ENCODE measurements at places on chromosomes 7 and 10.

DNA sequence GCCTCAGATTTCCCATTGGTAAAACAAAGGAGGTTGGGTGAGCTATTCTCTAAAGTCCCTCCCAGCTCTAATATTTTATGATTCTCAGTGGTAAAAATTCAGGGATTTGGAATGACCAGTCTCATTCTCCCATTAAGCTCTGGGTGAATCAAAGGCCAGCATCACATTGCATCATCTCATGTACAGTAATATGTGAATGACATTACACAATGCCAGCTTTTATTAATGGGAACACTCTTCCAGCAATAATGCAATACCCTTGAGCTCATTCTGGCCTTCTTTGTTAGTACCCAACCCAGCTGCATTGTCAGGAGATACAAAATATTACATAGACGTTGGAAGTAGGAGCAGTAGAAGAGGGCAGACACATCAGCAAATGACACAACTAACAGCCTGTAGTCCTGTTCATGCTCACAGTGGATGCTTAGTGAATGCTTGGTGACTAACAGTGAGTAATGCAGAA lies 100.0 kb upstream of the EGR2 start:
- no peak for DNase-seq

GRCh38 chr10:49287689-49288340 lies 11.2 kb upstream of the C10orf71 start:
- no peak for DNase-seq

DNA sequence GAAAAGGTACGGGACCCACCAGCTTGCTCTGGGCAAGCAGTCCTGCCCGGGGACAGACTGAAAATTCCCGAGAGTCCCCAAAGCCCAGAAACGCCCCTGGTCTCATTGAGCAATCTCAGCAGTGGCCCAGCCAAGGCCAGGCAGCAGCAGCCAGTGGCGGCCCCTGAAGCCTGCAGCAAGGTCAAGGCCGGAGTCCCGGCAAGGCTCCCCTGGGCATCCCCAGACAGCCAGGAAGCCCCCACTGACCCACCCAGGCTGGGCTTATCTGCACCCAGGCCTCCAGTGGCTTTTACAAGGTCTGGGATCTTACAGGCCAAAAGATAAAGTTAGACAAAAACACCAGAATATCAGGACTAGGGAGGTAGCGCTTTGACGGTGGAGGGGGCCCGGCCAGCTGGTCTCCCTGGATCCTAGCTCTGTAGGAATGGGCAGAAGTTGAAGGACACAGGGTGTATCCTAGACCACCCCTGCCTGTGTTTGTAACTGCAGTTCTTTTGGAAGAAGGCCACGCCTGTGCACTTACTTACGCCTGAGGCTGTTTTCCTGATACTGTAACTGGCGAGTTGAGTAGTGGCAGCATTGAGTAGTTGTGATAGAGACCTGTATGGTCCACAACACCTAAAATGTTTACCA lies 130.5 kb upstream of the NPS start:
- DNase-seq, result no peak

DNA sequence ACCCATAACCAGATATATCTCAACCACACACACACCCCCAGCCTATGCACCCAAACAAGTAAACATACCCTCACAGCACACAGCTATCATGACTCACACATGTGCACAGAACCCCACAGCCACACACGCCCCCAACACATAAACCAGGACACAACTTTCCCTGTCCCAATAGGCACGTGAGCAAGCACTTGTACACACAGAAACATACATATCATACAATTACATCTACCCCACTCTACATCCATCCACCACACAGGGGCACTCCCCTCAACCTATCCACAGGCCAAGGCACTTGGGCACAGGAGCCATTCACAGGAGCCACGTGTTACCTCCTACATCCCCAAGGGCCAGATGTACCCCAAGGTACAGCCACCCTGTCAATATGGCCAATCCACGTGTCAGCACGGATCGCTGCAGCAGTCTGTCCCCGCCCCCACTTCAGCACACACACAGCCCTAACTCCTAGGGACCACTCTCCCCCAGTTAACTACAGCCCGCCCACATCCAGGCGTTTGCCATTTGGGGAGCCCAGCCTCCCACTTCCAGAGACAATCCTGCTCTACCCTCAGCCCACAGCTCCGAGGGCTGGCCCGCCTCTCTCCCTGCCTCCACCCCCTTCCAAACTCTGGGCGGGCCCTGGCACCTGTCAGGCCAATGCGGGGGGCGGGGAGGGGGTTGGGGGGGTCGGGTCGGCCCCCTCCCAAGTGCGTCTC lies 163.5 kb downstream of the SH3PXD2A start:
- peak; percentile 56 for DNase-seq

GRCh38 chr7:138814816-138815332 lies 16.9 kb upstream of the ATP6V0A4 start:
- no peak for DNase-seq

DNA sequence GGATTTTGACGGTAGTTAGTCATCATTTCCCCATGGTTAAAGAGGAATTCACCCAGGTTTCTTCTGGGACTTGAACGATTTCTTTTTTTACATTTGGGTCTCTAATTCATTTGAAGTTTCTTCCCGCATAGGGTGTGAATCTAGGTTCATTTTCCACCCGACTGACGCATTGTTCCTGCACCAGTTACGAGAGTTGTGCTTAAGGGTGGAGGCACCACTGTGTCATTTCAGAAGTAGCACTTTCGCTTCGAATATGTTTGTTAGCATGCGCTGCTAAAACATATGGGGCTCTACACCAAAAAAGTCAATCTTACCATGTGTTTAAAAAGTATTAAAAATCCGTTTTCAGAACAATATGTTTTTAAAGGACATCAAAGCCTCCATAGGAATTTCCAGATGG lies 140.3 kb downstream of the VIPR2 start:
- no peak for DNase-seq

DNA sequence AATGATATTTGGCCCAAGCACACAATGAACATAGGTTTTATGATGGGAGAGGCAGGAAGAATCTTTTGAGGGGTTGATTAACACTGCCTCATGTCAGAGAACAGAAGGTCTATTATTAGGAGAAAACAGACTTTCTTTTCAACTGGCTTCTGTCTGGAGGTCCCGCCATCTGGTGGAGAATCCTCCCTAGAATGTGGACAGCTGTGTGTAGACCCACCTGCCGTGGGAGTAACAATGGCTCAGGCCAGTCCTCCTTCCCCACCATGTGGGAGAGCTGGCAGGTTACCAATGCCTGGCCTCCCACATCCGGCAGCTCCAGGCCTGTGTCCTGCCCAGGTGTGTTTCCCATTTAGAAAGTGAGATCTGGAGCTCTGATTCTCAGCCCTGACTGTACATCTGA lies 70.4 kb upstream of the AOAH start:
- DNase-seq, result no peak

- no peak for DNase-seq
Measured at GRCh38 chr10:3745521-3745920, 39.5 kb downstream of the KLF6 start.

DNA sequence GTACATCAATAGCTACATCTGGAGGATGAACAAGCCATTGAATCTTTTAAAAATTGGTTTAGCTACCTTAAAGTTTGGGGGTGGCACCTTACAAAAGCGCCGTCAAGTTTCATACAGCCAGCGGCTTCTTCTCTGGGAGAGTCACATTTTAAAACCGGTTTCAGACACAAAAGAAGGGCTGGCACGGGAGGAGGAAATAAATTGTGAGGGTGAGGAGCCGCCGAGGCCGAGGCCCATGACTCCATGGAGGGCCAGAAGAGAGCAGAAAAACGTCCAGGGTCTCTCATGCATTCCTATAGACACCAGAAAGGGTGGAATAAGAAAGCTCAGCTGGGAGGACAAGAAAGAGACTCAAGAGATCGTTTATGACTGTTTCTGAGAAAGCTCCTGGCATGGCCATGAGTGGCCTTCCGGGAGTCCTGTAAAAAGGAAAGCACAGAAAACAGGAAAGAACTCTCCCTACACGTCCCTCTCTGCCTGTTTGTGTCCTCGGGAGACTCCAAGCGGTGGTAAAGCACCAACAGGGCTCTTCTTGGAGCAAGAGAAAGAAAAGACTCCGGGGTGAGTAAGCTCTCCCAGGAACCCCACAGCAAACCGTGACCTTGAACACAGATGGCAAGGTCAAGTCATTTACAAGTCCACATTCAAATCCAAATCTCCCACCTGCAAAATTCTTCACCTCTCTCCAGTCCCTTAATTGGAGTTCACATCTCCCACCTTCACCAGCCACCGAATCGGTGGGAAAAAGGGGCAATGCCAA lies 1.8 kb downstream of the FRAT2 start:
- peak; percentile 32 for DNase-seq

- DNase-seq, result no peak
Measured at GRCh38 chr10:27605318-27605717, 101.2 kb downstream of the RAB18 start.

DNA sequence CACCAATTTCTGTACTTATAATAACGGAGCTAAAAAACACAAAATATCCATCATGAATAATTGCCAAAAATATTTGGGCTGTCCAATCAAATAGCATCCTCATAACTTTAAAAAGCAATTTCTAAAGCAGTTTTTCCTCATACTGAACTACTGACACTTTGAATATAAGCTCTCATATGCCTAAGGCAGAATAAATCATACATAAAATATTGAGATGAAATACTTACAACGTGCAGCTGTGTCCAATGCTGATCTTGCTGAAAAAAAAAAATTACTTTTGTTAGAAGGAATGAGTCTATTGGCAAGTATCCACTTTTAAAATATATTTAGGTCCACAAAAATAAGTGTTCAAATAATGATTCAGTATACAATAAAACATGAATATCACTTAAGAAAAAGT lies 24.2 kb downstream of the FAM3C start:
- peak; percentile 25 for DNase-seq

DNA sequence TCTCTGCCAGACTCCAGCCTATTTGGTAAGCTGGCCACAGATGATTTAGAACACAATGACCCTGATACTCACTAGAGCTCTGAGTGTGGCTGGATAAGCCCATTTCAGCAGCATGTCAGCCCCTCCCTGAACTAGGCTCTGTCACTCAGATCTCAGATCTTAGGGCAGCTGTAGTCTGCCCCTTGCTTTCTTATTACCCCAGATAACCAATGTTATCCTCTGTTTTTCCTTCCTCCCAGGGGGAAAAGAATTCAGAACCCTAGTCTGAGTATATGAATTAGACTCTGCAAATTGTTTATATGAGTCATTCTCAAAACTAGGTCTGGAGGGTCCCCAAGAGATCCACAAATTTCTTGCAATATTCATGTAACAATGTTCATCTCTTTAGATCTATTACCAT lies 286.2 kb downstream of the KCNMA1 start:
- DNase-seq, result no peak

- DNase-seq, result no peak
Measured at GRCh38 chr7:101486433-101487104, 123.9 kb downstream of the COL26A1 start.

- no peak for DNase-seq
Measured at GRCh38 chr10:127947211-127947610, 40.3 kb downstream of the PTPRE start.

DNA sequence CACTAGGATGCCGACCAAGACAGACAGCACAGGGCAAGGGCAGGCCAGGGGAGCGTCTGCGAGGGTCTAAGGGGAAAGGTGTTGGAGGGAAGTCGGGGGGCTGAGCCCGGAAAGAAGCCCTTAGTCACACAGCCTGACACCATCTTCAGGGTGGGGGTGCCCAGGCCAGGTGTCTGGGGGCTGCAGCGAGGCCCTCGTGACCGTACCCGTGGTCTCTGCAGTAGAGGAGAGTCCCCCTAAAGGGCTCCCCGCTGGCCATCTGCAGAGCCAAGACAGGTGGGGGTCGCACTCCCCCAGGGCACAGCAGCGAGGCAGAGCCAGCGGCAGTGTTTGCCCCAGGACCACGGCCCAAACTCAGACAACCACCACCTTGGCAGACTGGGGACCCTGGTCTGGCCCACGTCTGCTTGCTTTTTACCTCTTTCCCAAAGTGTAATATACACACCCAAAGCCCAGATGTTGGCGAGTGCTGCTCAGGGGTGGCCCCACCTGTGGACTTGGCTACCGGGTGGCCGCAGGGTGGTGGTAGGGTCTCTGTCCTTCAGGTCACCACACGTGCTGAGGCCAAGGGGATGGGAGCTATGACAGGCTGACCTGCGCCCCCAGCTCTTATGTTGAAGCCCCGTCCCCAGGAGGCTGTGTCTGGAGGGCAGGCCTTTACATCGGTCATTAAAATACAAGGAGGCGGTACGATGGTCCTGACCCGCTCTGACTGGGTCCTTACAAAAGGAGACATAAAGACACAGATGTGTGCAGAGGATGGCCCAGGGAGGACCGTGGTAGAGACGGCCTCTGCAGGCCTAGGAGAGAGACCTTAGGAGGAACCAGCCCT lies 107.4 kb downstream of the DNAJB6 start:
- no peak for DNase-seq

GRCh38 chr10:24502006-24502405 lies 221.7 kb downstream of the ARHGAP21 start:
- no peak for DNase-seq

DNA sequence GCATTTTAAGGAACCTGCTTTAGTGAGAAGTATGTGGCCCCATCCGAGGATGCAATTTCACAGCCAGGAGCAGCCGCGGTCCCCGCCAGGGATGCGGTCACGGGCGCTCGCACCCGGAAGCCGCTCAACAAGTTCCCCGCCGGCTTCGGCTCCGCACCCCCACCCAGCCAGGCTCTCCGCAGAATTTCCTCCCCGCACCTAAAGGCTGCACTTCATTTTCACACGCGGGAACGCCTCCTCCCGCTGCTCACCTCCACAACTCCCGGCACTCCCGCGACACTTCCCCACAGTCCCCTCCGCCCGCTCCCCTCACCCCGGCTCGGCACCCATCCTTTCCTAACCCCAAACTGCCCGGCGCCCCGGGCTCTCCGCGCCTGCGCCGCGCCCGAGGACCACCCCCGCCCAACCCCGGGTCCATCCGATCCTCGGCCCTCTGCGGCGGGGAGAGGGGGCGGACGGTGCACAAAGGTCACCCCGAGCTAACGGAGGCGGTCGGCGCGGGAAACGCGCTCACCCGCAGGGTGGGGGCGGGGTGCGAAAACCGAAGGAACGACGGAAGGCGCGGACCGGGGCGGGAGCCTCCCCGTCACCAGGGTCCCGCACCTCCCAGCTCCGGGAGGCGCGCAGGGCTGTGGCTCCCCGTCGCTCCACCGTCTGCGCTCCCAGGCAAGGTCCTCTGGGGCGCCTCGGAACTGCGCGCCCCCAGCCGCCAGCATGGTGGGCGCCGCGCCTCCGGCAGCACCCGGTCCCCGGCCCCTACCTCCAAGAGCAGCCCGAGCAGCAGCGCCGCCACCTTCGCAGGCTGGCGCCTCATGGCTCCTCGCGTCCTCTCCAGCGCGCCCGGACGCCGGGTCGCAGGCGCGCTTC lies 558 bp downstream of the VOPP1 start:
- DNase-seq, result peak; percentile 76

Measured in NAMALWA (cell line).